Activated gamma-delta T cell treated with Interleukin-2 at 50 U/mL for 16 hours (primary cell): ENCODE measurements at places on chromosomes 4 and X.

DNA sequence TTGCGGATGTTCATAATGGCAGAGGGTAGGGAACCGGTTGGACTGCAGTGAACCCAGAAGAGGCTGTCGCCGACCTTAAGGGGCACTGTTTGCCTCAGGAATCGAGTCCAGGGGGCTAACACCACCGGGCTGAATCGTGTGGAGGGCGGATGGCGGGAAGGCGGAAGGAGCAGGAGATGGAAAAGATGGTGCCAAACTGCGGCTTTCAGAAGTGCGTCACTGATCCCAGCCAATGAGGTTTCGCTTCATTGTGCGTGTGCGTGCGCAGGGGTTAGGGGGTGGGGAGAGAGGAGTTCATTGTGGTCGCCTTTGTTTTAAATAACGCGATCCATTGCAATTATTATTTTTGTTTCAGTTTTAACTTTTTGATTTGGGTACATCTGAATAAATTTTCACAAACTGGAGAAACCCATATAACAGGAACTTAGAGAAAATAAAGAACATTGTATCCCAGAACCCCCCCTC, at the start of gene NAA11:
NAA11 (minus strand) TSS at position 198 of the 465 bp plus-strand sequence; CDS start at position 14, 184 bp downstream.
- no peak for DNase-seq

DNA sequence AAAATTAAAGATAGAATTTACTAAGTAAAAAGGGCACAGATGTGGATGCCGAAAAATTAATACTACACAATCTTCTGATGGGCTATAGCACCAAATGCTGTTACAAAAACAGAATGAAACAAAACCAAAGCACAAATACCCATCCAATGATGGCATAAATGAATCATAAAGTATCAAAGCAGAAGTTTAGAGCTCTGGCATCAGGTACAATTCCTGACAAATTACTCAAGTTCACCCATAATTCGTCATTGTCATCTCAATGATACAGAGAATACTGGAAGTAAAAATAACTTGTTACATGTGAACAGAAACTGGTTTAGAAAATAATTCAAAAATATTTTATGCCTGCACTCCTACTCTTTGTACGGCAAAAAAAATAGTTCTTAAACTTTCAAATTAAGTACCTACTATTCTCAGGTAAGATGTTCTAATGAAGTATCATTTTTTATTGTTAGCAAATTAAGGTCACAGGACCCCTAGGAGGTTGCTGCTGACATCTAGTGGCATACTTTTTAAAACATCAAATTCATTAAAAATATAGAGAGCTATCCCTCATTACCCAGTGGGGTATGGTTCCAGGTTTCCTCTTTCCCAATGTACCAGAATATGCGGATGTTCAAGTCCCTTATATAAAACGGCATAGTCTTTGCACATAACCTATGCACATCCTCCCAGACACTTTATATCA, 126.1 kb downstream of the INPP4B start:
- DNase-seq: no peak

GRCh38 chrX:65635378-65635777, 32.1 kb upstream of the MSN start:
- no peak for DNase-seq

- DNase-seq: no peak
Observed at GRCh38 chr4:86895692-86896488, 3.7 kb upstream of the C4orf36 start.

DNA sequence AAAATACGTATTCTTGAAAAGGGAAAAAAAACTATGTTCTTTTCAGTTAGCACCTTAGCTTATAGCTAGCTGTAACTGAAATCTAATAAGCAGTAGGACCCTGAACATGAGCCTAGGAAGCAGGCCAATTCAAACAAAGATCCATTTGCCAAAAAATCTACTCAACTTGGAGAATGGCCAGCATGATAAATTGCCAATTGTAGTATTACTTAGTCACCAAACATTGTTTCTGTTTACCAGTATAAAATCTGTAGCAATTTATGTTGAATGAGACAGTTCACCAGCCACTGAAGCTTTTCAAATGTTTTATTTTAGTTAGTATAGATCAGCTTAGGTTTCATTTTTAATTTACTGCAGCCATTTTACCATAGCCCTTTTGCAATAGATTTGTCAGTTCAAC, 323.6 kb upstream of the DIPK2B start:
- no peak for DNase-seq

DNA sequence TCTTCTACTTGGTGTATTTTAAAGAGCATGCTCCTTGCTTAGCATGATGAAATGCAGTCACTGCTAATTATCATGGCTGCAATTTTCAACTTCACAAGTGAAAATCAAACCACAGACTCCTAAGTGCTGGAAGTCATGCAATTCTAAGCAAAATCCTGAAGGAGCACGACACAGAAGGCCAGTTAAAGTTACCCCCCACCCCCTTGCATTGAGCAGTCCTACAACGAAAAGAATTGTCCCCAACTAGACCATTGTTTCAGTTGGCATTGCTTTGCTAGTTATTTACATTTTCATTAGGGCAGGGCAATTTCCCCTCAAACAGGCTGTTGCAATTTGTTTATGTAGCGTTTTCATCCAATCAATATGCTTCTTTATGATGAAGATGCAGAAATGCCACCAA, 321.2 kb downstream of the PCDH7 start:
- DNase-seq: no peak

- DNase-seq: no peak
Observed at GRCh38 chr4:53682196-53682595, 90.9 kb upstream of the LNX1 start.

DNA sequence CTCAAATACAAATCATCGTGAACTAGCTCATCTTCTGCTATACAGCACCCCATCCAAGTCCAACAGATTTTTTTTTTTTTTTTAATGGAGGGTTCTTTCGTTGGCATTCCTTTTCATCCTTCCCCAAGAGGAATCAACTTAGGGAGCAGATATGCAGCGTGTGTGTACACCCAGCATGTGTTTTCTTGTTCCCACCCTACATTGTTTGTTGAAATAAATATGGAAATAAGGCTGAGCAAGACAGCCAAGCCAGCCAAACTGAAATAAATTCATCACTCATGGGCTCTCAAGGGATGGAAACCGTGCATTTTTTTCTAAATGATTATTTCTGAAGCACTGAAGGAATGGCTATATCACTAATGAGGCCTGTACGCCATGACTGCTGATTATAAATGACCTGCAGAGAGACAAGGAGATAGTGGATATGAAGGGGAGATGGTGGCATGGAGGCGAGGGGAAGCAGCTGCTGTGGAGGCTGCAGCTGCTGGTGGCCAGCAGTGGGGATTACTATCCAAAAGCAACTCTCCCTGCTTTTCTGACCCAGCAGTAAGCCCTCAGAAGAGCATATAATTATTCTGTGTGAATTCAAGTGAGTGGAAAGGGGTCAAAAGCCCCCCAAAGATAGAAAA, 173.9 kb downstream of the MGST2 start:
- DNase-seq: no peak

- no peak for DNase-seq
Observed at GRCh38 chrX:101136235-101136634, 38.2 kb downstream of the CENPI start.

- DNase-seq: no peak
Observed at GRCh38 chr4:92634882-92635281, 331.1 kb downstream of the GRID2 start.

GRCh38 chr4:80831383-80832361, 198.8 kb upstream of the BMP3 start:
- DNase-seq: no peak

DNA sequence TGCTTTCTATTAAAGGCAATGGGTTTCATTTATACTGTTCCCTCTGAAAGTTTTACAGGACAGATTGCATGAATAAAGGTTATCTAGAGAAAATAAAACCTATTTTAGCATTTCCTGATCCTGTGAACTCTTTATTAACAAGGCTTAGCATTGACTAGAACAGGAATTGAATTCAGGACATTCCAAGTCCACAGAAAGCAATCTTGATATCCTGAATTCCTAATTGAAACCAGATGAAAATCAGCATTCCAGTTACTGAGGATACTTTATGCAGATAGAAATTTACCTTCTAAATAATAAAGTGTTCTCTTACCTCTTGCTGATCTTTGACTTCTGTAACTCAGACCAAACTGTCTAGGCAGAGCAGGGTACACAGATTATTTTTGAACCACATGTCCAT, 151.4 kb downstream of the ZNF518B start:
- DNase-seq: no peak

DNA sequence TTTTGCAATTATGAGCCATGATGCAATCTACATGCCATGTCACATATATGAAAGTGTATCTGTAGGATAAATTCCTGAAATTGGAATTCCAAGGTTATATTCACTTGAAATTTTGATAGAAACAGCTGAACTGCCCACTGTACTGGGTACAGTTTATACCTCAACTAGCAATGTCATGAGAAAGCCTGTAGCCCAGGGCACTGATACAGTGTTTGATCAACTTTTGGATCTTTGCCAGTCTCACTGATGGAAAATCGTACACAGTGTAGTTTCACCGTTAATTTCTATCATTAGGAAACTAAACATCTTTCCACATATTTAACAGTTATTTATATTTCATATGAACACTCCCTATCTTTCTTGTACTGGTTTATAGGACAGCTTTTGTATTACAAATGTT, 34.2 kb downstream of the TAPT1 start:
- DNase-seq: no peak

GRCh38 chr4:1091561-1091995, 21.8 kb downstream of the RNF212 start:
- DNase-seq: no peak

- no peak for DNase-seq
Observed at GRCh38 chr4:138507522-138507921, 265.4 kb upstream of the SLC7A11 start.

DNA sequence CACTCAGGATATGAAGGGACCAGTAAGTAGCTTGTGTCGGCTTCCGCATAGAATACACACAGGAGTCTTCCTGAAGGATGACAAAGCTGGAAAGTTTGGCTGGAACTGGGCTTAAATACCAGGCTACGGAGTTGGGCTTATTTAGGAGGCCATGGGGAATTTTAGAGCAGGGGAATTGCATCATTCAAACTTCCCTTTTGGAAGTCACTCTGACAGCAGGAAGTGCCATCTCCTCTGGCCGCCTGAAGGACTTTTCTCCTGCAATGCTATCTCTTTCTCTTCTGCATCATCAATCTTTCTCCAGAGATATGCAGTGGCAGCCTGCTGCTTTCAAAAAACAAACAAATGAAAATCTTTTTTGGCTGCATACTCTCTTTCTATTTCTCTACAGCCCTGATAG, 48.4 kb upstream of the PAK3 start:
- no peak for DNase-seq

GRCh38 chr4:108168160-108168670, 517 bp downstream of the LEF1 start:
- DNase-seq: peak; percentile 24

- no peak for DNase-seq
Observed at GRCh38 chrX:10741550-10741949, 121.2 kb upstream of the MID1 start.

GRCh38 chr4:7194251-7195140, 2.2 kb downstream of the SORCS2 start:
- DNase-seq: no peak

GRCh38 chr4:26061248-26061986, 147.4 kb downstream of the SMIM20 start:
- no peak for DNase-seq

DNA sequence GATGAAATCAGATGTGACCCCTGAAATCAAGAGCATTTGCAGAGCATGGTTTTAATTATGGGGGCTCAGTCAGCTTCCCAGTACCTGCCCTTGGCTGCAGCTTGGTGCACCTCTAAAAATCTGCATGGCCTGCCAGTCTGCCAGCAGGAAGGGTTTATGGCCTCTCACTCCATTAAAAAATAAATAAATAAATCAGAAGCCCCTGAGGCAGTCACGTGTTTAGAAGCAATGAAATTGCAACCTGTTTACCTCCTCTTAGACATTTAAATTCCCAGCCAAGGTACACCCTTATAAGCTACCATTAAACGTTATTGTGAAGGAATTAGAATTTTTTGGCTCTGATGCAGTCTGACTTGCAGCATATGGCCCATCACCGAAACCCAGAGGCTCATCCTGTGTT, 114.0 kb upstream of the LDB2 start:
- DNase-seq: no peak

DNA sequence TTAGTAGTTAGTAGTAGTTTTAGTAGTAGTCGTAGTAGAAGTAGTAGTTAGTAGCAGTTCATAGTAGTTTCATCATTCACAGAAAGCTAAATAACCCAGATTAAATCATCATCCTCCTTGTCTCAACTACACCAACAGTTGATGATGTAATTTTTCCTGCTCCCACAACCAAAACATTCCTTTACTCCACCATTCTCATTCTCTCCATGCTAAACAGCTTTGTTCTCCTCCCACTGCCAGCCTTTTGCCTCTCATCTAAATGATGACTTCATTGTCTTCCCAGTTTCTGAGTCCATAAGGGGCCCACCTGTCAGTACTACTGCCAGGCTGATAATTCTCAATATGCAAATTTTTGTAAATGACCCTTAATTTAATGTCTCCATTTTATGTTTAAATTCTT, 68.9 kb downstream of the ARHGAP24 start:
- DNase-seq: no peak

GRCh38 chr4:2457481-2458295, 11.2 kb upstream of the RNF4 start:
- no peak for DNase-seq

DNA sequence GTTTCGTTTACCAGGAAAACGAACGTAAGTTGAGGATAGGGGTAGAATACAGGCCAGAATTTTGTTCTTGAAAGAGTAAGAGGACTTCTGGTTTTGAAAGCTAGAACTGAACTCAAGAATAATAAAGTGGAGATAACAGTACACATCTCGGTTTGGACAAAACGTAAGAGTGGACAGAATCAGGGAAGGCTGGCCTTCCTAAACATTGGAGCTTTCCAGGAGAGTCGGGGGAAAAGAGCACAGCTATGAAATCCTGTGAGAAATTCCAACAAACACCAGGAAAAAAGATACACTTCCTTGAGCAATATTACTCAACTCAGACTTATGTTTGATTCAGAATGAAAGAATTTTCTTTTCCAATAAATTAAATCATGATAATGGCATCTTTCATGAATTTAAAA, 1.2 kb downstream of the CTSO start:
- DNase-seq: no peak

- DNase-seq: no peak
Observed at GRCh38 chr4:111178231-111178630, 555.4 kb upstream of the PITX2 start.

DNA sequence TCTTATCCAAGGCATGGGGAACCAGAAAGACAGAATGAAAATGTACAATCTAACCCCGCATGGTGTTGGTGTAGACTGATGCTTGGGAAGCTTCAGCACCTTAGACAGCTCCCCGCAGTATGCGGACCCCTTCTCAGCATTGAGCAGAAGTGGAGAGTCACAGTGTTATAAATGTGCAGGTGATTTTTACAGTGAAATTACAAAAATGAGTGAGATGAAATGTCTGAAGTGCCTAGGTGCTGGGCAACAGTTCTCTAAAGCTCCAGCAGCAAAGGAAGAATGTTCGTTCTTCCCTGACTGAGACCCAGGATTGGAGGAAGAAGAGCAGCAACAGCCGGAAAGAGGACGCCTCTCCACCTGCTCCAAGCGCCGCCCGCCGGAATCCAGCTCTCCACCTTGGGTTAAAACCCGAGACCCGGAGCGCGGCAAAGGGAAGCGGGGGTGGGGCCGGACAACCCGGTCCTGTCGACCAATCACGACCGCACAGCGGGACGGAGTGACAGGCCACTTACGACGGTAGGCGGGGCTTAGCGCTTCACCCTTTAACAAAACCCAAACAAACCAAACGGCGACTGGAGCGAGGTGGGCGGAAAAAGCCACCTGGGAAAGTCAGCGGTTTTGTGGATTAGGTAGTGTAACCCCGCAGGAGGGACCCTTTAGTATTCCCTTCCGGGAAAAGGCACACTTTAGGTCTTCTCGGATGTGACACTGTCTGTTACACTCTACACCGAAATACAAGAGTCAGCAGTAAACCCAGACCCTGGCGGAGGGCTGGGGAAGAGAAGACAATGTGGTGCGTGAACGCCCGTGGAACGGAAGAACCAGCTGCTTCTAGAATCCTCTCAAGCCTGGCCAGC, at the start of gene GLRA3:
GLRA3 (minus strand) TSS at position 403 of the 857 bp plus-strand sequence. CDS start 436 bp downstream, outside the sequence.
- no peak for DNase-seq
